Left ventricle myocardium inferior (tissue), 1 donor: ENCODE measurements at places on chromosomes 5 and 9.

DNA sequence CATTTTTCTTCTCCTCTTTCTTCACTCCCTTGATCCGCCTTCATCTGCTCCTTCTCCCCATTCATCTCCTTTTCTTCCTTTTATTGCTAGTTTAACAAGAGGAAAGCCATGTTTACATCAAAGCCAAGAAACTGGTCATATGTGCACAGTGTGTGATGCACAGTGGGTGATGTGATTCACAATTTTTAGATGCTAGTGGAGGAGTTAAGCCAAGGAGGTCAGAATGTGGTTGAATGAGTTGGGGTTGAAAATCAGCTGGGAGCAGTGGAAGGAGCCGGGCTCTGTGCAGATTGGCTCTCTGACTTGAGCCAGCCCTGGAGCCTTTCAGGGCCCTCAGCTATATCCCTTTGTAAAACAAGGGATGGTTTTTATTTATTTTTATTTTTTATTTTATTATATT, 7.3 kb downstream of the ACER2 start:
- no peak for DNase-seq

DNA sequence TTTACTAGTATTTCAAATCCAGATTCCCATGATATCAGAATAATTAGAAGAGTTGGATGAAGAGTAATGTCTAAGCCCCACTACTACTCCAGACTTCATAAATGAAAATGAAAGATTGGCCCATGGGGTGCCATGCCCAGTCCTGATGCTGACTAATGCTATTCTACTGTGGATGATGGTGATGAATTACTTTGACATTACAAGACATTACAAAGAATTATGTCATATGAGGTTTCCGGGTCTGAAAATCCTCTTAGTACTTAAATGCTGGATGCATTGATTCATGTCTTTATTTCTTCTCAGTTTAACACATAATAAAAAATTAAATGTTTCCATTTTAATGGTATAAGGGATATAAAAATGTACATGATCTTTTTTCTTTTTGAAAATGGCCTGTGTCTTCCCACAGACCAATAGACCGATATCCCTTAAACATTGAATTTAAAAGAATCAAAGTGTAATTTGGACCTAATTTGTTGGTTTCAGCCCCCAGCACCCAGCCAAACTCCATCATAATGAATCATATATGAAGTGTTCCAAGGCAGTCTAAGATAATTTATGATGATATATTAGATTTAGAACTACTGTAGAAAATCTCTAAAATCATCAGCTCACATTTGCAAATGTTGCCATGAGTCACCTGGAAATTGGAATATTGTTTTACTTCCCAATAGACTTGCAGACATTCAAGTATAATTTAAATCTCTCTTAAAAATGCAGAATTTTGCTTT, 223.6 kb upstream of the SGCD start:
- no peak for DNase-seq

DNA sequence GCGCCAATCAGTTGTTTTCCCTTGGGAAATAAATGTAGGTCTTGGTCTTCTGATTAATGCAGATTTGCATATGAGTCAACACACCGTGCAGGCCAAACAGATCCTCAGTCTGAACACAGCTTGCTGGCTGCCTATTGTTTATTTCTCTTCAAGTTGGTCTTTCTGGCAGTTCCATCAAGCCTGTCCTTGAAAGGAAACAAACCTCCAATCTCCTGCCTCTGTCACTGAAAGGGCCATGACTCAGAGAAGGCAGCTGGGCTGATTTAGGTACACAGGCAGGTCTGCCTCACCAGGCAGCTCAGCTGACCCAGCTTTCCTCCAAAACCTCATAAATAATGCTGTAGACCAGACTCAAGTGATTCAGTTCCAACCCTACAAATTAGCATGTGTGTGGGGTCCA, 175.9 kb downstream of the MAN2A1 start:
- DNase-seq: no peak

- DNase-seq: no peak
Observed at GRCh38 chr5:171673328-171673727, 112.3 kb upstream of the SMIM23 start.

- no peak for DNase-seq
Observed at GRCh38 chr9:109475526-109475925, 22.6 kb downstream of the PTPN3 start.

GRCh38 chr5:435961-436640, 6.9 kb upstream of the EXOC3 start:
- DNase-seq: no peak

- no peak for DNase-seq
Observed at GRCh38 chr9:131976157-131977108, 103.2 kb downstream of the MED27 start.

GRCh38 chr5:159902444-159903121, 13.7 kb upstream of the ADRA1B start:
- no peak for DNase-seq

GRCh38 chr5:80215523-80215922, 40.3 kb downstream of the SERINC5 start:
- no peak for DNase-seq

DNA sequence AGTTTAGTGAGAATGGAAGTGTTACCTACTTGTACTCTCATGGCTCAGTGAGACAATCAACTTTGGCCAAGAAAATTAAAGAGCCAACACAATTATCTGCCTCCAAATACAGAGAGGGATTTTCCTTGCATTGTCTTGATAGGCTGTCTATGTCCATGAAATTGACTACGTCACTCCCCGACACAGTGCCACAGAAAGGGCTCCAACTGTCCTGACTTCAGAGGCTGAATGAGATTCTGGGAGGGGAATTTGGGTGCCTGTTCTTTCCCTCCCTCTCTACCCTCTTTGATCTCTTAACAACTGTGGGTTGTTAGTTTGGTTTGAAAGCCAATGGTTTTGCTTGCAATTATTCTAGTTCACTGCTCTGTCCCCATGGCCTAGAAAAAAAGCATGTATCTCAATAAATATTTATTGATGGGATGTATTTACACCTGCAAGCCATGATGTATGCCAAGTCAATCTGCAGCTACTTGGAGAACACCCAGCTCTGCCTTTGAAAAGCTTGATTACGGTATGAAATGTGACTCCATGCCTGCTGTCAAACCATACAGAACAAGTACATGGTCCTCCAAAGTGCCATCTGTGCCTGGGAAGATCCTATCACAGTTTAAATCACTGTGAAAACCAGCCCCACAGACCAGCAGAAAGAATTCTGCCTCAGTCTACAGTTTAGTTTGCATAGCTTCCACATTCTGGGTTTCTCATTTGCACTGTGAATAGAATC, 37.3 kb downstream of the CAPSL start:
- DNase-seq: no peak

- DNase-seq: no peak
Observed at GRCh38 chr5:65113771-65114170, 345.0 kb downstream of the CWC27 start.

- DNase-seq: no peak
Observed at GRCh38 chr5:18764161-18764560, 1129.9 kb downstream of the TAF11L14 start.

DNA sequence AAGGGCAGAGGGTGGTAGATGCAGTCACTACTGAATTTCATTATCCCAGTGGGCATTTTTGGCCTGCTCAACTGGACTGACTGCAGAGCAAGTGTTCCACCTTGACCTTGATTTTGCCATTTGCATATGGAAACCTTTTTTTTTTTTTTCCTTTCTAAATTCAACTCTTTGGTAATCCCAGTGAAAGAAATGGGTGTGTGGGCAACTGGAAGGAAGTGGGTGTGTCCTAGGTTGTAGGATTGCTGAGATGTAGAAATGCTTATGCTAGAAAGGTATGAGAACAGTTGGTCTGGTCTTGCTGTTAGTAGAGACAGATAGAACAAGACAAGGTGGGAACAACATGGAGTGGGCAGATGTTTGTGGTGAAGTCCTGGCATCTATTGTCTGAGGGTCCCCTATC, 7.8 kb upstream of the IL12B start:
- no peak for DNase-seq

DNA sequence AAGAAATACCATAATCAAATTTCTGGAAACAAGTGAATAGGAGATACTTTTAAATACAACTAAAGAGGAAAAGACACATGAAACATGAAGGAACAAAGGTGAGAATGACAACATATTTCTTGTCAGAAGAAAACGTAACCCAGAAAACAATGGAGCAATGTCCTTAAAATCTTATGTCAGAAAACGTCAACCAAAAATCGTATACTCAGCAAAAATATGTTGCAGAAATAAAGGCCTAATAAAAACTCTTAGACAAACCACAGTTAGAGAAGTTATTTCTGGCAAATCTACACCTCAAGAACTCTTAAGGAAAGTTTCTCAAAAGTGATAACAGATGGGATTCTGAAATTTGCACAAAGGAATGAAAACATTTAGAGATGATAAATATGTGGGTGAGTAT, 66.3 kb upstream of the FBXL7 start:
- no peak for DNase-seq

GRCh38 chr9:137696136-137696925, 77.5 kb downstream of the EHMT1 start:
- no peak for DNase-seq

DNA sequence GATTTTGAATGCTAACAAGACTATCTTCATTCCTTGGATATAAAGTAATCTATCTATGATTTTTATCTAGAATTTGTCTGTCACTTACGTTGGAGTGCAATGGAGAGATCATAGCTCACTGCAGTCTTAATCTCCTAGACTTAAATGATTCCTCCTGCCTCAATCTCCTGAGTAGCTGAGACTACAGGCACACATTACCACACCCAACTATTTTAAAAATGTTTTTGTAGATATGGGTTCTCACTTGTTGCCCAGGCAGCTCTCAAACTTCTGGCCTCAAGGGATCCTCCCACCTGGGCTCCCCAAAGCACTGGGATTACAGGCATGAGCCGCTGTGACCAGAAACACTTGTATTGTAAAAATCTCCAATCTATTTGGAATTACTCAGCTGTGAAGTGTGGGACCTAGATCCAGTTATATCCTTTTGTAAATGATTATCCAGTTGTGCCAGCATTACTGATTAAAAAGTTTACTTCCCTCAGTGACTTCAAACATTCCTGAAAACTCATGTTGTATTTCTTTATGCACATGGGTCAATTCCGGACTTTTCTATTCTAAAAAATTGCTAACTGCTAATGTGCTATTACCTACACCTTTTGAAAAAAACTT, 1793.8 kb upstream of the WWC1 start:
- no peak for DNase-seq

DNA sequence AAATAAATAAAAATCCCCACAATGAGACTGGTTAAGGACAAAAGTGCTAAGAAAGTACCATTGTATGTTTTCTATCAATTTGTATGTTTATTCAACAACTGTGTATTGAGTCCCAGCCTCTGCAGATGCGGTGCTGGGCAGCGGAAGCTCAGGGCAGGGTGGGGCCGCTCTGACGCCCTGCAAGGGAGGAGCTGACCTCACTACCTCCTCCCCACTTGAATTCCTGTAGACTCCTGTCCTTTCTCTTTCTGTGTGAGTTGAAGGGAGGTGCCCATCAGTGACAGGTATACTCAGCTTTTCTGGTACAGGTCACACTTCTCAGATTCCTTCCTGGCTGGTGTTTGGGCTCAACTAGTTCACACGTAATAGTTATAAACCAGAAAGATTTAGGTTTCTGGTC, 27.0 kb downstream of the ANGPTL2 start:
- DNase-seq: no peak

GRCh38 chr5:143985832-143986515, 174.0 kb downstream of the HMHB1 start:
- no peak for DNase-seq

GRCh38 chr5:179307013-179307800, 38.1 kb downstream of the ADAMTS2 start:
- DNase-seq: no peak

GRCh38 chr5:156414391-156414790, 87.4 kb downstream of the SGCD start:
- DNase-seq: no peak

GRCh38 chr9:97506306-97506705, 4.8 kb downstream of the TMOD1 start:
- no peak for DNase-seq

DNA sequence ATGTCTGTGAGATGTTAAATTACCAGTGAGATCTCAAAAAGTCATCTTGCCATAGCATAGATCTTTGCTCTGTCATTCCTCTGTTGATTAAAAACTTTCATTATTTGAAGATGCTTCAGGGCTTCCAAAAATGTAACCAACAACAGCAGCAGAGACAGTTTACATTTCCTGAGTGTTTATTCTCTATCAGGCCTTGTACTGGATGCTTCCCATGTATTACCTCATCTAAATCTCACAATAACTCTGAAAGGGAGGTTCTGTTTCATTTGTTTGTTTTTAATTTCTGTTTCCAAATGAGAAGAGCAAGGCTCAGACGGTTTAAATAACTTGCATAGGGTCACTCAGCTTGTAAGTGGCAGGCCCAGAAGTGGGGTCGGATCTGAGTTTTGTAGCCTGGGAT, 45.2 kb downstream of the MRRF start:
- DNase-seq: no peak
